Retina (tissue), 1 donor: ENCODE measurements at places on chromosomes 2 and 18.

GRCh38 chr2:150228936-150229335 lies 258.5 kb downstream of the RND3 start:
- no peak for DNase-seq

GRCh38 chr2:239274391-239275043 lies 126.3 kb downstream of the HDAC4 start:
- DNase-seq: no peak

GRCh38 chr2:60365556-60365955 lies 187.9 kb downstream of the BCL11A start:
- DNase-seq: no peak

DNA sequence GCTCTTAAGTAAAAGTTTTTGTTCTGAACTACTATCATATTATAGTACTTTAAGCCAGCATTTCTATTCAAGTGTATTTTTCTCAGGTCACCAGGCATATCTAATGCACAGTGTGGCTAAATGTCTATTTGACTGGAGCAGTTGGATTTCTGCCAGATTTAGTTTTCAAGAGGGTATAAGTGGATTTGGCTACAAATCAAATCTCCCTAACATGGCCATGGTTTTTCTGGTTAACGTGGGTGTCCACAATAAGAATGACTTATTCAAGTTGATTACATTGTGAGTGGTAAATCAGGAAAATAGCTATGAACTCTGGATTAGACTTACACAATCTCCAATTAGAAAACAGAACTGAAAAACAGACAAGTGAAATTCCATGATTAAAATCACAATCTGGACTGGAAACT lies 5.7 kb upstream of the CHN1 start:
- DNase-seq: no peak

DNA sequence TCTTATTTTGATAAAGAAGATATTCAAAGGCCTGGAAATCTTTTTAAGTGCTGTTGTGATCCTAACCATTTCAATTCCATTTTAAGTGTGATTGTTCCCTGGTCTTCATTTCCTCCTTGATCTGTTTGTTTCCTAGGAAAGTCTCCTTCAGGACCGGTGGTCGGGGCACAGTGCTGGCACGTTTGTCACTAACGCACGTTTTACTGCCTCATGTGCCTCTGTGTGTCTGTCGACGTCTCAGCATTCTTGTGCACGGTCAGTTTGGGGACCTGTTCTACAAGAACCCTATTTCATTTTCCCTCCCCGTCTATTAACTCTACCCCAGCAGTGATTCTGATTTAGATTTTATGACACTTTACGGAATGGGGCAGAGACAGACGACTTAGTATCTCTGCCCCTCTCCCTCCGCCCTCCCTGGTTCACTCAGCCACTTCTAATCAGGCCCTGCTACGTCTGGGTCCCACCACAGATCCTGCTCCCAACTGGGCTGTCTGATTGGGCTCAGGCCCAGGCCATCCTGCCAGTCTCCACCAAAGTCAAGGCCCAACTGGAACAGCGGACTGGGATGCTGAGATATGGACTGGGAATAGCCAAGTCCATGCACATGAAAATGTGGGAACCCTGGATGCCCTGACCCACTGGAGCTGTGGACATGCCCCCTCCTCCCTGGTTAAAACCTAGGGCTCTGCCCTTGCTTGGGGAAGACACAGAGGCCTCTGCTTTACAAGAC lies 95.6 kb downstream of the TWIST2 start:
- DNase-seq: no peak

GRCh38 chr2:107777974-107778373 lies 48.7 kb upstream of the RGPD4 start:
- DNase-seq: no peak

DNA sequence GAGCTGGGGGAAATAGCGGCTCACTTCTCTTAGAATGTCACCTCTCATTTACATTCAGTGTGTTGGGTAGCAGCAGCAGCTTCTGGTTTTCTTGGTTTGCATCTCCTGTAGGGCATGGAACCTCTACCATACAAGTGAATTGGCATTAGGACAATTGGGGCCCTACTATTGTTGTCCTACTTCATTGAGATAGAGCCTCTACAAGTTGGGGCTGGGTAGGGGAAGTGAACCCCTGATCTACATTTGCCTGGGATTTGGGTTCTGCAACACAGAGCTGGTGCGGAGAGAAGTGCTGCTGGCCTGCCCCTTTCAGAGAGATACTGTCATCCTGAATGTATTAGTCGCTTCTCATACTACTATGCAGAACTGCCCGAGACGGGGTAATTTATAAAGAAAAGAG lies 391.6 kb upstream of the HS6ST1 start:
- DNase-seq: no peak

GRCh38 chr2:218367415-218368149 lies 10.9 kb downstream of the CATIP start:
- DNase-seq: peak; percentile 84

GRCh38 chr18:25962176-25962575 lies 128.2 kb downstream of the SS18 start:
- no peak for DNase-seq

DNA sequence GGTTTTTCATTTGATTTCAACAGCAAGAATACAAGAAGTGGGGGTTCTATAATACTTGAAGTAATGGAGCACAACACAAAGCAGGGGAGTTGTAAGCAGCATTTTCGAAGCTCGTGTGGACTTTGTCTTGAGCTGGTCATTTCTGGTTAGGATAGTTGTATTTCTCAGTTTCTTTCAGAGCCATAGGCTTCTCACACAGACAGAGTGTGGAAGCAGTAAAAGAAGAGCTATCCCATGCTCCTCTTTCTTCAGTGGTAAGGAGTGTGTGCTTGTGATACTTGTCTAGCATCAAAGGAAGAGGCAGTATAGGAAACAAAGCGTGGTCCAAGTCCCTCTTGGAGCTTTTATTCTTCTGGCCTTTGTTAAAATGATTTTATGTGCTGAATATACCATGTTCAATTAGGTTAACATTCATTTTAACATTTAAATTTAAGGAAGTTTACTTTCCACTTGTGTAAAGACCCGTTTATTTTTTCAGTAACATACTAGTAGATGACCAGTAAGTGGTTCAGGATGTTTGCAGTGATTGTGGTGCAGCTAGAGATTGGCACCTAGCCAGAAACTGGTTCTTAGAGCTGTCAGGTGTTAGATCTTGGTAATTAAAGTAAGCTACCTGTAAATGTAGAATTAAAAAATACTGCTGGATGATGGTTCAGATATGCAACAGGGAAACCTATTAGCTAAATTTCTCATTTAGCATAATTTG lies 14.6 kb downstream of the CCNYL1 start:
- DNase-seq: no peak

DNA sequence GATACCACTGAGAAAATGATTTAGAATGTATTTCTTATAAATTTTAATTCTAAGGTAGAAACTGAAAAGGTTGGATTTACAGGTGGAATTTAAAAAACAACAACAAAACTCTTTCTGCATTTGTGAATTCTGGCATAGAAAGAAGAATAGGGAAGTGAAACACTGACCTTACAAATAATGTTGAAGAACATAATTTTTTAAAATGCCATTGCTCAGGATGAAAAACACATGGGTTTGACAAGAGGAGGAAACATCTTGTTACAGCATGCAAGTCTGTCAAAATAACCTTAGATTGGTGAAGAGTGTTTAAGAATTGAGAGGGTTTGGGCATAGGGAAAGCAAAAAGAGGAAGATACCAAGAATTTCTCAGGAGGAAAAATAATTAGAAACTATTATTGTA lies 184.3 kb downstream of the UBE2E3 start:
- DNase-seq: no peak

DNA sequence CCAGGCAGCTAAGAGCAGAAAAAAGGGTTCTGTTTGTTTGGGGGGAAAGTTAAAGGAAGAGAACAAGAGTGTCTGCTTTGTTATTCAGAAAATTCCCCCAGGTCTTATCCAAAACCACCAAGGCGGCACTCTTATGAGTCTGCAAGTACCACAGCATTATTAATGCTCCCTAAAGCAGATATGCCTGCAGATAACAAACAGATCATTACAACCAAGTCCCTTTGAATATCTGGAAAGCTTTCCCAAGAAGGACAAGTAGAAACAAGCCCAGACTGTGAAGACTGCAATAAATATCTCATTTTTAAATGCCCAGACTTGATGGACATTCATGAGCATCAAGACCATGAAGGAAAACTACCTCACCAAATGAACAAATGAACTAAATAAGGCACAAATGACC lies 278.6 kb upstream of the TMEFF2 start:
- DNase-seq: no peak

DNA sequence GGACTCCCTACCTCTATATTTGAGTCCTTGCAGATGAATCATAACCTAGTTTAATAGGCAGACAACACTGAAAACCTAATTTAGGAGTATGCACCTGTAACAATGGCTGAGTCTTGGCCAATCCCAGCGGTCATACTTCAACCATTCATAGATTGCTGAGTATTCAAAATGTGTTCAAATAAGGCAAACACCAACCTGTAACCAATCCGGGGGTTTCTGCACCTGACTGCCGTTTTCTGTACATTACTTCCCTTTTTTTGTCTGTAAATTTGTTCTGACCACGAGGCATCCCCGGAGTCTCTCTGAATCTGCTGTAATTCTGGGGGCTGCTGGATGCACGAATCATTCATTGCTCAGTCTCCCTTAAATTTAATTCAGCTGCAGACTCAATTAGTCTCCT lies 338.6 kb downstream of the STK39 start:
- DNase-seq: no peak

- DNase-seq: no peak
Observed at GRCh38 chr2:237647176-237648015, 20.0 kb downstream of the LRRFIP1 start.

DNA sequence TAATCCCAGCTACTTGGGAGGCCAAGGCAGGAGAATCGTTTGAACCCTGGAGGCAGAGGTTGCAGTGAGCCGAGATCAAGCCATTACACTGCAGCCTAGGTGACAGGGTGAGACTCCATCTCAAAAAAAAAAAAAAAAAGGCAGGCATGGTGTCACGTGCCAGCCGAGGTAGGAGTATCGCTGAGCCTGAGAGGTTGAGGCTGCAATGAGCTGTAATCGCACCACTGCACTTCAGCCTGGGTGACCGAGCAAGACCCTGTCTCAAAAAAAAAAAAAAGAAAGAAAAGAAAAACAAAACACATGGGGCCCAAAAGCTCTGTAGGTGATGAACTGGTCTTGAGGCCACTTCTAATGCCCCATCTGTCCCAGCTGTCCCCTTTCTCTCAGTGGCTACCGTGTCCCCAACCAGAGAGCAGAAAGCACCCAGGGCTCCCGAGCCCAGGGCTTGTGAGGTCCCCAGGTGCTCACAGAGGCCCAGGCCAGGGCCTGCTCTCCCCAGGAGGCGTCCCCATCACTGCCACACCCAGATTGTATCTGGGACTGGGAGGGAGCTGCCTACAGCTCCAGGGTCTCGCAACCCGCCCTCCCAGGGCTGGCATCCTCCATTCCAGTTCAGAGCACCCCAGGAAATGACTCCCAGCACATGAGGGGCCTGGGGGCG lies 8.5 kb downstream of the KLHL30 start:
- DNase-seq: no peak

GRCh38 chr18:49030692-49031443 lies 80.1 kb upstream of the SMAD7 start:
- no peak for DNase-seq

GRCh38 chr2:10444463-10444862 lies 3.7 kb downstream of the ODC1 start:
- no peak for DNase-seq

- no peak for DNase-seq
Observed at GRCh38 chr2:190841707-190842505, 38.7 kb upstream of the GLS start.
